ENCODE measurements at places on chromosomes 6 and 20.

- DNase-seq, result no peak
These were observed 5.2 kb downstream of the SIRPA start for GRCh38 chr20:1900321-1900801.

DNA sequence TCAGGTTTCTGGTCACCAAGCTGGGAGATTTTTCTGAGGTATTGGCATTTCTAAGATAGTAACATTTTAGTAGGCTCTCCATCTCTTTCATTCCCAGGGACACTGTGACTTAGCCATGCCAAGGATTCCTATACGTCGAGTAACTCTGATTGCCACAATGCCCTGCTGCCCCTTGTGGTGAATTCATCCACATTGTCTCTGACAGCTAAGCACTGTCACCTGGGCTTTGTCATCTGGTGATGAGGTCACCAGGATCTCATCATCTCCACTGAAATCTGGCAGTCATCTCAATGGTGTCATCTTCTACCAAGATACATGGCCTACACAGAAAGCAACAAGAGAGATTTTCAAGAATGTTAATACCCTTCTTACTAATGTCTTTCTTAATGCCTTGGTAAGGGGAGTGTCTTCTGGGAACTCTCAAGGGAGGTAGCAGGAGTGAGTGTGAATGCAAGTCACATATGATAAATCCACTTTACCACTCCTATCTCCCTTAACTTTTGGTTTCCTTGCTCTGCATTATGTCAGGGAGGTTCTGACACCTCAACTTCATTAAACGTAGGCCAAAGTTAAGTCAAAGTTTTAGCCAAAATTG is 246.7 kb downstream of the CD109 start:
- DNase-seq, result no peak

DNA sequence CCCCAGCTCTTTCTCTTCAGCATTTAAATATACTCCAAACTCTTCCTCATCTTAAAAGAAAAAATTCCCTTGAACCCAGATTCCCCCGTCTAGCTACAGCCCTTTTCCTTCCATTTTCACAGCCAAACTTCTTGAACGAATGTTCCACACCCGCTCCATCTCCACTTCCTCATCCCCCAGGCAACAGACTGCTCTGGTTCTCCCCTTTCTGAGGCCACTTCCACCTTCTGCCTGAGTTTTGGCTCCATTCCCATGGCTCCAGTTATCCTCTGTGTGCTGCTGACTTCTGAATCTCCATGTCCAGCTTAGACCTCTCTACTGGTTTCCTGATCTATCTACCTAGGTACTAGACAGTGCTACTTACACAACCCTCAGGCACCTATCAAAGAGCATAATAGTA is 106.4 kb downstream of the RALGAPA2 start:
- no peak for DNase-seq

GRCh38 chr6:104526376-104526775 is 333.3 kb downstream of the HACE1 start:
- DNase-seq, result no peak

DNA sequence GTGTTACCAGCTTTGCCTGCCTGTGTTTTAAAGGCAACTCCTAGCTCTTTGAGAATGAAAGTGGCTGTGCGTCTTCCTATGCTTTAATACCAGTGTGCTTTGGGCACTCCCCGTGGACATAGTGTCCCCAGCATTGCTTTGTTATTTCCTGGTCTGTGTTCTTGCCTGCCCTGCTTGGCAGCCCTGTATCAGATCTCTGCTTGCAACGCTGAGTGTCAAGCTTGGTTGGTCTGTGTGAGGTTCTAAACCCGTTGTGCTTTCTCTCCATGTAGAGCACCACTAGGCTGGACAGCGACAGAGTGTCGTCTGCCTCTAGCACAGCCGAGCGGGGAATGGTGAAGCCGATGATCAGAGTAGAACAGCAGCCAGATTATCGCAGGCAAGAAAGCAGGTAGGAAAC is 80.2 kb downstream of the AFDN start:
- DNase-seq, result no peak

GRCh38 chr6:136036601-136037000 is 185.1 kb downstream of the PDE7B start:
- DNase-seq, result no peak

GRCh38 chr20:62313021-62313420 is 10.2 kb downstream of the ADRM1 start:
- DNase-seq, result no peak

DNA sequence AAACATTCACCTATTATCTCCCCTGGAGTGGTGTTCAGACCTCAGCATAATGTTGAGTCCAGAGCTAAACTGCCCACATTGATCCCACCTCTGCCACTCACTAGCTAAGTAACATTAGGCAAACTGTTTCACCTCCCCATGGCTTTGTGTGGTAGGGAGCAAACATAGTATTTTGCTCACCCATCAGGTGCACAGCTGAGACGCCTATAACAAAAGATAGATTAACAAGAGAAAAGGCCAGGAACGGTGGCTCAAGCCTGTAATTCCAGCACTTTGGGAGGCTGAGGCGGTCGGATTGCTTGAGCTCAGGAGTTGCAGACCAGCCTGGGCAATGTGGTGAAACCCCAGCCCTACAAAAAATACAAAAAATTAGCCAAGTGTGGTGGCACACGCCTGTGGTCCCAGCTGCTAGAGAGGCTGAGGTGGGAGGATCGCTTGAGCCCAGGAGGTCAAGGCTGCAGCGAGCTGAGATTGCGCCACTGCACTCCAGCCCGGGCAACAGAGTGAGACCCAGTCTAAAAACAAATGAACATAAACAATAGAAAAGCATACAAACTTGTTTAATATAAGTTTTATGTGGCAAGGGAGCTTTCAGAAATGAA is 91.6 kb downstream of the MAP3K7 start:
- no peak for DNase-seq

- DNase-seq, result no peak
These were observed 63.5 kb upstream of the E2F3 start for GRCh38 chr6:20338156-20338555.

DNA sequence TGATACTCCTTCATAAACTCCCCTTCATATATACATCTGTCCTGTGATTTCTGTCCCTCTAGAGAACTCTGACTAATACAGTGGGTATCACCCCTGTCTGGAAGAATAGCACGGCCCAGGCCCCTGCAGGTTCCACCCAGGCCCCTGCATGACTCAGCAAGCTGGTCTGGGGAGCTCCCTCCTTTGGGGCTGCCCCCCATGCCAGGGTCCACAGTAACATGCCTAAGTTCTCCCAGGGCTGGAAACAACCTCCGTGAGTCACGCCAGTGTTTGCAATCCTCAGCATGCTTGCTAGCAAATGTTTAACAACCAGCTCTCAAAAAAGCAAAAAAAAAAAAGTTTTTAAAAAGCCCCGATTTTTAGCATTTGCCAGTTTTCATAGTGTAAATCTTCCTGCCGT is 134.3 kb upstream of the CDH4 start:
- no peak for DNase-seq

DNA sequence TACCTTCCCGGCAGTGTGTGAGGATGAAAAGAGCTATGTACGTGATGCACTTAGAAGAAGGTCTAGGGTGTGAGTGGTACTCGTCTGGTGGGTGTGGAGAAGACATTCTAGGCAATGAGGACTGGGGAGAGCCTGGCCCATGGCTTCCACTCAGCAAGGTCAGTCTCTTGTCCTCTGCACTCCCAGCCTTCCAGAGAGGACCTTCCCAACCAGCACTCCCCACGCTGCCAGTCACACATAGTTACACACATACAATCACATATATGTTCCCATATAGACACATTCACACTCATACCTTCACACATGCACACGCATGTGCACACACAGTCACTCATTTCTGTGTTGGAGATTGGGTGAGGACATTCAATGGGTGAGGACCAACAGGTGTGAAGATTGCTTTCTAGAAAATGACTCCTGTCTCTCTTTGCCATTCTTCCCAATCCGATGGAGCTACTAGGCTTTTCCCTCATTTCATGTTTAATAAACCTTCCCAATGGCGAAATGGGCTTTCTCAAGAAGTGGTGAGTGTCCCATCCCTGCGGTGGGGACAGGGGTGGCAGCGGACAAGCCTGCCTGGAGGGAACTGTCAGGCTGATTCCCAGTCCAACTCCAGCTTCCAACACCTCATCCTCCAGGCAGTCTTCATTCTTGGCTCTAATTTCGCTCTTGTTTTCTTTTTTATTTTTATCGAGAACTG is 30.4 kb downstream of the SRSF3 start:
- peak; percentile 71 for DNase-seq

- no peak for DNase-seq
These were observed 178.2 kb upstream of the IMPG1 start for GRCh38 chr6:76250666-76251065.

DNA sequence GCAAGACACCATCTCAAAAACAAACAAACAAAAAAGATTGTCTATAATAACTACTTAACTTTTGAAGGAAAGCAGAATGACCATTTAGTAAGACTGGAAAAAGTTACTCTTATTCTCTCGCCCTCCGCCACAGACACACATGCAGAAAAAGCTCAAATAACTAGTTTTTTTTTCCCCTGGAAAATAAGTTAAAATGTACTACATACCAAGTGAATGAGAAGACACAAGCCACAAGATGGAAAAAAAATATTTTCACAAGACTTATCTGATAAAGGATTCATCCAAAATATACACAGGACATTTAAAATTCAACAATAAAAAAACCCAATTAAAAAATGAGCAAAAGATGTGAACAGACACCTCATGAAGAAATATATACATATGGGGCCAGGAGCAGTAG is 31.9 kb downstream of the NUDT3 start:
- DNase-seq, result no peak

GRCh38 chr6:167543602-167544497 is 219.0 kb downstream of the TTLL2 start:
- DNase-seq, result no peak

- no peak for DNase-seq
These were observed 479.0 kb upstream of the CITED2 start for GRCh38 chr6:139853302-139853992.

- no peak for DNase-seq
These were observed 167.6 kb downstream of the THBS2 start for GRCh38 chr6:169086020-169086419.

- no peak for DNase-seq
These were observed 41.4 kb downstream of the DTNBP1 start for GRCh38 chr6:15621203-15622044.

- no peak for DNase-seq
These were observed 502.9 kb downstream of the HAO1 start for GRCh38 chr20:7437311-7437710.

DNA sequence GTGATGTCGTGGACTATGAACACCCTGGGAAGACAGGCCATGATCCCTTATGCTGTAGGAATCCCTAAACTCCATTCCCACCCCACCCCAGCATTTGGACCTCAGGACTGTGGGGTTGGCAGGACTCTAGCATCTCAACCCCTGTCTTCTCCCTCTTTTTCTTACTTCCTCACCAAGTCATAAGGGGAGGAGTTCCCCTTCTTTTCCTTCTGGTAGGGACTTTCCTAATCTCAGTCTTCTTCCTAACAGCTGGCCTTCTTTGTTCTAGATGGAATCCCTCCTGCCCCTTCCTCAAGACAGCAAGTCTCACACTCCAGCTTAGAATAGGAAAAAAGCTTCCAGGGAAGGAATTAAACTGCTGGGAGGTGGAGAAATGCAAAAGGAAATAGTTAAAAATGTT is 2.3 kb upstream of the SIRPB2 start:
- peak; percentile 17 for DNase-seq

- DNase-seq, result peak; percentile 46
These were observed 35.4 kb downstream of the BFSP1 start for GRCh38 chr20:17495826-17496225.

DNA sequence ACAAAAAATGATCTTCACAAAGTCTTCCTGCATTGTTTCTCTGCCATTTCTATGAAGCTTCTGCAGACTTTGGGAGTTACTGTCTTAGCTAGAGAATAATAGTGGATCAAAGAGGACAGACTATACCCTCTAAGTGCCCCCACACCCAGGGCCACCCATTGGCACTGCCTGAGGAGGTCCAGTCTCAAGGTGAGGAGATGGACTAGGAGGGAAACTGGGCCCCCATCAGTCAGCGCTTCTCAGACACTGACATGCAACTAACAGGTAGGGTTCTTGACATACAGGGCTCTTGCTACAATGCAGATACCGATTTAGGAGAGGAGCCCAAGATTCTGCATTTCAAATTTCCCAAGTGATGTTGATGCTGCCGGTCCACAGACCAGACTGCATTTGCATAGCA is 24.3 kb downstream of the PCNA start:
- DNase-seq, result peak; percentile 38
